ENCODE measurements at places on chromosomes 3 and 15.

DNA sequence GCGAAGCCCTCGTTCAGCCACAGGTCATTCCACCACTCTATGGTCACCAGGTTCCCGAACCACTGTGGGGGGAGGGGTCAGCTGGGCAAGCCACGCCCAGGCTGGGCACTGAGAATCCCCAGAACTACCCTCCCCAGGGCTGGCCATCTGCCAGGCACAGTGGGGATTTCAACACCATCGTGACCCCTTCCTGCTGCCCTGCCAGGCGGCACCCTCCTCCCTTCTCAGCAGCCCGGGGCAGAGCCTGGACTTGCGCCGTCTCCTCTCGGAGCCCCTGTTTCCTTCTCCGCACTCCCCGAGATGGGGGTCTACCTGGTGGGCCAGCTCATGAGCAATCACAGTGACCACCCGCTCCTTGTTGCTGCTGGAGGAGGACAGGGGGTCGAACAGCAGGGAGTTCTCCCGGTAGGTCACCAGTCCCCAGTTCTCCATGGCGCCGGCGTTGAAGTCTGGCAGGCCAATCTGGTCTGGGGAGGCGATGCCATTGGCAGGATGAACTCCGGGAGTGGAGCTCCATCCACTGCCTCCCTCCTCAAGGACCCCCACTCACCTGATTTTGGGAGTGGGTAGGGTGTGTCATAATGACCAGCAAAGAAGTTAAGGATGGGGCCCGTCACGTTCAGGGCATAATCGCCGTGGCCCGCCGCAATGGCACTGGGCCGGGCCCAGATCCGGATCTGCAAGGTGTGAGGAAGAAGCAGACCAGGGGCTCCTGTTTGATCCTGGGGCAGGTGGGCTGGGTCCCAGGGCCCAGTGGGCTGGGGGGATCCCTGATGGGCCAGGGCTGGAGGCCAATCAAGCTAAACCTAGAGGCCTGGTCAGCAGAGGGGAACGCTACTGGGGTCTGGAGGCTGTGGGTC is 10.5 kb downstream of the ANPEP start:
- DNase-seq = no peak

- no peak for DNase-seq
Observed at GRCh38 chr15:59945036-59945435, 59.1 kb upstream of the FOXB1 start.

DNA sequence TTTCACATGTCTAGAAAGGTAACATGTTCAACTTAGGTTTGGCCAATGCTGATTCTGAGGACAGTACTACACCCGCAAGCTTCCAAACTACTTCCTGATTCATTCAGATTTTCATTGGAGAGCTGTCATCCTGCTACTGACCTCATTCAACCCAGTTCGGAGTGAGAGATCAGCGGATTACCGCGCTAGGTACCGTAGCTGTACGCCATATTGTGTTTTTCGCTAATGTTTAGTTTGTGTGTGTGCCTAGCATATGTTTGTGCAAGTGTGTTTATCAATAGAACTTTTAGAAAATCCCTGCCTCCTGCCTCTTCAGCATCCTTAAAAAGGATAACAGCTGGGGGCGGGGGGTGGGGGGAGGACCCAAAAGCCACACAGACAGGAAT is 1.1 kb downstream of the ZBTB20 start:
- peak; percentile 72 for DNase-seq

- DNase-seq = no peak
Observed at GRCh38 chr3:139506766-139507165, 30.4 kb upstream of the RBP2 start.

GRCh38 chr15:28967066-28967465 is 81.3 kb downstream of the APBA2 start:
- DNase-seq = no peak

- DNase-seq = no peak
Observed at GRCh38 chr3:158935846-158936245, 134.0 kb downstream of the MFSD1 start.

DNA sequence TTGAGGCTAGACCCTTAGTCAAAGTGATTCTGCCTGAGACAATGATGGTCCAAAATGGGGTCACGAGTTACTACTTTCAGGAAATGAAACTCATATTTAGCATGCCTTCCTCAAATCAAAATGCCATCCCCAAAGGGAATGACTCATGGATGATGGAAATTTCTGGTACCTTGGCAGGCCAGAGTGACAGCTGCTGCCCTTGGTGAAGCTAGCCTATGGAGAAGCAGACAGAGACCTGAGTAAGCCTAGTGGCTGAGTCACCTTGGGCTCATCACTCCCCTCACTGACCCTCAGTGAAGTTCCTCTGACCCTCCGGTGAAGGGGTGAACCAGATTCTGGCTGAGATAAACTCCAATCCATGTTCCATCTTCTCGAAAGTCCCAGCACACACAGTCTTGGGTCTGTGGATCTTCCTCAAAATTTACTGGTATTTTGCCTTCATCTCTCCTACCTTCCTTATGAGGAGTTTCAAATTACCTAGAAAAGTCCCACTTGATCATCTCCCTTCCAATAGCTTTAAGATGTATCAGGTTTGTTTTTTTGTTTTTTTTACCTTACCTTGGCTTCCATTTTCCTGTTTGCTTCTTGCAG is 54.5 kb upstream of the ABHD17C start:
- no peak for DNase-seq

GRCh38 chr3:9448643-9449042 is 51.2 kb downstream of the SETD5 start:
- DNase-seq = no peak

DNA sequence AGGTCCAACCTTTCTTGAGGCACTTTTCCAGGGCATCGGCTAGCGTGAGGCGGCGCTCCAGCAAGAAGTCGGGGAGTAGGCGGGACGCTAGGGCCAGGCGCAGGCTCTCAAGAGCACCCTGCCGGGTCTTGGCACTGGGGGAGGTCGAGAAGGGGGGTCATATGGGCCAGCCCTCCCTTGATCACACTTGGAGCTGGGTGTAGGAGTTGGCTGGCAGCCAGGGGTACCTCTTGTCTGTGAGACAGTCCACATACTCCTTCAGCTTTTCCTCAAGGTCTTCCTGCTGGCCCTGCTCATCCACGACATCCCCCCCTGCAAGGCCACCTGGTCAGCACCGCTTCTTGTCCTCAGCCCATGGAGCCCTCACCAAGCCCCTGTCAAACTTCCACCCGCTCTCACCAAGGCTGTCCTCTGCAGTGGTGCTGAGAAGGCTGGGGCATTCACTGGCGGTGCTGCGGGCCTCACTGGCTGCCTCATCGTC is 2.0 kb downstream of the IFRD2 start:
- DNase-seq = no peak

DNA sequence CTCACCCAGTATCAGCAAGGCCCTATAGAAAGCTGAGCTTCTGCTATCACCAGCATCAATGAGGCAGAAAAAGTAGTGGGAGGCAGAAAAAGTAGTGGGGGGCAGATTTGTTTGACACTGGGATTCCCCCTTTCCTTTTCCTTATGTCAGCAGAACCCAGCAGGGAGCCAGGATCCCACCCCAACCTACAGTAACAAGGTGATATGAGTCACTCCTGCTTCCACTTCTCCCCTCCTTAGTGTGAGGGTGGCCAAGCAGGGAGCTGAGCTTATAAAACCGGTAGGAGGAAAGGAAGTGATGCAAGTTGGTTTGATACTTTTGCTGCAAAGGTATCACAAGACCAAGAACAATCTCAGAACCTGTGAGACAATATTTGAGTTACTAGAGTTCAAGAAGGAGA is 128.7 kb downstream of the SCAPER start:
- DNase-seq = no peak

DNA sequence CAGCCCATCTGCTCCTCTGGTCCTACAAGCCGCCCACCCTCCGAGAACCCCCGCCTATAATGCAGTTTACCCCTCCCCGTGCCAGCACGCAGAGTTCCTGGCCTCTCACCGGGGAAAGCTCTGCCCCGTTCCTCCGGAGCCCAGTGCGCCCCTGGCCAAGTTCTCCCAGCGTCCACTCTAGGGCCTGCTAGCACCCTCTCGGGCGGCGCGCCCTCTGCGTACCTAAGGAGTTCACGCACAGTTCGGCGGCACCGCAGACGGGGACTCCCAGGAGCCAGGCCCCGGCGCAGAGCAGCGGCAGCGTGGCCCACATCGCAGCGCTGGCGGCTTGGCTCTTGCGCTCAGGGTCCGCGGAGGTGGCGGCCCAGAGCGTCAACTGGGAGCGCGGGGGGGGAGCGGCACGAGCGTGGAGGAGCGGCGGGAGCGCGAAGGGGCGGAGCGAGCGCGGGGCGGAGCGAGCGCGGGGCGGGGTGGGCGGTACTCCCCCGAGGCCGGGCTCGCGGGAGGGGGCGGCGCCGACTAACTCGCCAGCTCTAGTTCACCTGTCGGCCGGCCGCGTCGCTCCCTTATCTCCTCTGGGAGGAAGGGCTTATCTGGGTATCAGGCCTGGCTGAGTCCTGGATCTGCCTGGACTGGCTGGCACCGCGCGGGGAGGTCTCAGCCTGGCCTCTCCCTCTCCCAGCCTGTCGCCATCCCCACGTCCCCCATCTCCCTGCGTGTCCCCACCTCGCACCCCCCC is at the start of gene CTSH:
Gene CTSH (minus strand): TSS at position 378 of the 739 bp plus-strand sequence. CDS start 65 bp downstream, at position 313.
- DNase-seq = peak; percentile 68

GRCh38 chr15:45441686-45442085 is 63.3 kb upstream of the GATM start:
- no peak for DNase-seq

- DNase-seq = no peak
Observed at GRCh38 chr3:186189492-186189891, 80.6 kb upstream of the ETV5 start.

All from brain (organoid and tissue), 16 donors.